ENCODE measurements at places on chromosomes 12 and 14. TPM values are rescaled to one million over a fixed set of nuclear protein-coding genes. Genes with fewer than 3 reads are reported as not detected.

The ACSS3 gene
- 6.4 TPM for total RNA-seq

The ANKLE2 gene
- 60.3 TPM for total RNA-seq

The CLEC2A gene
- total RNA-seq: not detected

The AQP6 gene
- total RNA-seq: 0.47 TPM

The CLEC1B gene
- total RNA-seq: not detected

The ISCA2 gene
- 17.8 TPM for total RNA-seq

The LRRC43 gene
- total RNA-seq: 0.62 TPM

The PRMT5 gene
- total RNA-seq: 88.4 TPM

The MGAT4C gene
- total RNA-seq: not detected

The SNAPC1 gene
- total RNA-seq: 8.2 TPM

The B4GALNT3 gene
- total RNA-seq: 14.4 TPM

The FOXG1 gene
- total RNA-seq: not detected

The IRAK3 gene
- 0.70 TPM for total RNA-seq

The DGKA gene
- total RNA-seq: 232 TPM

Data from hair follicular keratinocyte (primary cell).